ENCODE measurements at places on chromosomes 7 and 10.

GRCh38 chr10:72935361-72935760 lies 19.2 kb downstream of the PLA2G12B start:
- no peak for DNase-seq

DNA sequence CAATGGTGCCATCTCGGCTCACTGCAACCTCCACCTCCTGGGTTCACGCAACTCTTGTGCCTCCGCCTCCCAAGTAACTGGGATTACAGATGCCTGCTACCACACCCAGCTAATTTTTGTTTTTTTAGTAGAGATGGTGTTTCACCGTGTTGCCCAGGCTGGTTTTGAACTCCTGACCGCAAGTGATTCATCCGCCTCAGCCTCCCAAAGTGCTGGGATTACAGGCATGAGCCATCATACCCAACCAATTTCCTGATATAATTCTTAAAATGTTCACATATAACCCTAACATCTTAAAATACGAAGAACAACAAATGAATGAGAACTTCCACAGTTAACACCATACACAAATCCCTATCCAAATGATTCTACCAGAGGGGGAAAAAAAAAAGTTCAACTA lies 31.2 kb downstream of the BAIAP2L1 start:
- DNase-seq, result no peak

- no peak for DNase-seq
Measured at GRCh38 chr7:7862393-7862792, 106.2 kb upstream of the GLCCI1 start.

GRCh38 chr10:96017191-96017687 lies 26.1 kb upstream of the CCNJ start:
- DNase-seq, result no peak

DNA sequence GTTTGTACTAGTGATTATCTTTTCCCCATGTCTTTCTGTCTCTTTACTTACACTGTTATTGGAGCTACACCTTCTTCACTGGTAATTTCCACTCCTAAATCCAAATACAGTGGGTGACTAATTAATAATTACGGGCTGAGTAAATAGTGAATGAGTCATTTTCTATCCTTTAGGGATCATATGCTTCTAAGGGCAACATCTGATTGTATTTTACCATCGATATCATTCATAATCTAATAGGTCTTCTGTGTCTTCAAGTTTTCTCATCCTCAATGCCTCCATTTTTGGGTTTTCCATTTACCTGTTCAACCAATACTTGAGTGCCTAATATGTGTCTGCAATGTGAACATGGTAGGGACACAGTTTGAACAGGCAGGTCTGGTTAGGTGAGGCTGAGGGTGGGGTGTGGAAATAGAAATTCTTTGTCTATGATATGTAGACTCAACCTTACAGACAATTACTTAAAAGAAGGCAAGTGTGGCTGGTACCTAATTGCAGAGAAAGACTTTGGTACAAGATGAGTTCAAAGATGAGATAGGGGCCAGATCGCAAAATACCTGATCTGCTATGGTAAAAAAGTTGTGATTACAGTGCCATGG lies 5.9 kb upstream of the DHX32 start:
- no peak for DNase-seq

GRCh38 chr7:129875745-129876411 lies 76.9 kb downstream of the UBE2H start:
- DNase-seq, result no peak

- no peak for DNase-seq
Measured at GRCh38 chr10:86085686-86086085, 280.9 kb downstream of the GRID1 start.

DNA sequence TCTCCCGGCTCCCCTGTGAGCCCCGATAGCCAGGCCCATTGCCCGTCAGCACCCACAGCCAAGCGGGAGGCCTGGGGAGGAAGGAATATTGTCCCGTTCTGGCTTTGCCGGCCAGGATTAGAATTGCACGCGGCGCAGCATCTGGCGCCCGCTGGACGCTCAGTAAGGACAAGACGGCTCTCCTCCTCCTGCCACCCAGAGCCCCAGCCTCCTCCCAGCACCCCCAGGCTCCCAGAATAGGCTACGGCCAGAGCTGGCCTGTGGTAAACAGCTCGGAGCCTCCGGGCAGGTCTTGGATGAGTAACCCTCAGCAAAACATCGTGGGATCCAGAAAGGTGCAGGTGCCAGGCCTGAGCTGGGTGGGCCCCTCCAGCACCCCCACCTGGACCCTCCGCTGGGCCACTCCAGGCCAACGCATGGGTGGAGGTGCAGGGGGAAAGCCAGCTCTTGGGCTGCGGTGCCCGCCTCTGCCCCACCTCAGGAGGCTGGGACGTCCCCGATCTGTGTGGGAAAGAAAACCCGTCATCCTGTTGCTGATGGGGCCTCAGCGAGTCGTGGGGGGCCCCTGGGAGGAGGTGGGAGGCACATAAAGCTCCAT lies 5.8 kb upstream of the FAM20C start:
- no peak for DNase-seq

GRCh38 chr7:45158471-45158870 lies 880 bp downstream of the RAMP3 start:
- no peak for DNase-seq

GRCh38 chr7:82789883-82790609 lies 346.5 kb upstream of the CACNA2D1 start:
- no peak for DNase-seq

DNA sequence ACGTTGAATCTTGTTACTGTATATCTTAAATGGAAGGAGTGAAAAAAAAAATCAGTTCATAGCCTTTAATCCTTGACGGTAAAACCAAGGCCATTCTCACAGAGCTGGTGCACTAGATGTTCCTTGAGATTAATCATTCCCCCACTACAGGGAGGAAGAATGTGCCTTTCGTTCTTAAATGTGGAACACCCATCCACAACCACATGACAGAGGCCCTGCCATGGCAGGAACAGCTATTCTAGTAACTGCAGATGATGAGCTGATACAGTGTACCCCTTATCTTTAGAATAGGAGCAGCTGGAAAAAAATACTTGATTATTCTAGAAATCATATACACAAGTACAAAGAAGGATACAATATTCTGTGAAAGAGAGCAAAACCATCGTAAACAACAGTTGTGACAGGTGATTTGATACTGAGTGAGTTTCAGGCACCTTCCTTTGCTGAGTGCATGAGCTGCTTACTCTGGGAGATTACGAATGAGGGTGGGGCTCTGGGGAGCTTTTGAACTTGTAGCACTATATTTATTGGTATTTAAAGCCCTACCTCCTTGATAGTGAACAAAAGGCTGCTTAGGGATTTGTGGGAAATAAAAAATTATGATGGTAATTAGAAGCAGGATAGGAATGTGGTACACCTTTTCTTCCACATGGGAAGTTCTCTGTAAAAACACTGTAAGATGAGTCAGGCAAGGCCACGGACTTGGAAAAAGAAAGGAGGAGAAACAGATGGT lies 244.4 kb upstream of the SLC26A5 start:
- no peak for DNase-seq

DNA sequence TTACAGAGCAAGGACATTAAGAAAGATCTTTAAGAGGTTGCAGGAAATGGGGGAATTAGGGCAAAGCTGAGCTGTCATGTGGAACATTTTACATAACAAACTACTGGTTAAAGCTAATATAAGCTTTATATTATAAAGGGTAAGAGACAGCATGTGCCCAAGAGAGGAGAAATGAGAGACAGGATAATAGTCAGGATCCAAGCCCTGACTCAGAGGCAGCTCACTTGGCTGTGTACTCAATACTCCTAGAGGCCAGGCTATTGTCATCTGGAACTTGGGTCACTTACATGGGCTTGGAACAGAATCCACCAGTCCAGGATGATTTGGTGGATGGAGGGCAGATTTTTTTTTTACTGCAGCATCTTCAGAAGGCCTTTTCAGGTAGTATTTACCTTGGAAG lies 418.6 kb upstream of the ZMIZ1 start:
- no peak for DNase-seq

DNA sequence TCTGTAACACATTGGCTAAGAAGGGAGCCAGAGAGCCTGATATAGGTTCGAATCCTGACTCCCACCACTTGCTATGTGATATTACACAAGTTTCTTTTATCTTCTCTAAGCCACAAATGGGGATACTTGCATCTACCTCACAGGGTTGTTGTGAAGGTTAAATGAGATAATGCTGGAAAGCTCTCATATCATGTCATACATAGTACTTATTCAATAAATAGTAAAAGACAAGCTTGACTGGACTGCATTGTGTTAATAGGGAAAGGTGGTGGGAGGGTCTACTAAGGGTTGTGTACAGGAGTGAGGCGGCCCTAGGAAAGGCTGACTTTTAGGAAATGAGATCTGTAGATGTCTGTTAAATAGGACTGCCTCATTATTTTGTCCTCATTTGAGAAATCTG lies 35.8 kb upstream of the DNMBP start:
- no peak for DNase-seq

DNA sequence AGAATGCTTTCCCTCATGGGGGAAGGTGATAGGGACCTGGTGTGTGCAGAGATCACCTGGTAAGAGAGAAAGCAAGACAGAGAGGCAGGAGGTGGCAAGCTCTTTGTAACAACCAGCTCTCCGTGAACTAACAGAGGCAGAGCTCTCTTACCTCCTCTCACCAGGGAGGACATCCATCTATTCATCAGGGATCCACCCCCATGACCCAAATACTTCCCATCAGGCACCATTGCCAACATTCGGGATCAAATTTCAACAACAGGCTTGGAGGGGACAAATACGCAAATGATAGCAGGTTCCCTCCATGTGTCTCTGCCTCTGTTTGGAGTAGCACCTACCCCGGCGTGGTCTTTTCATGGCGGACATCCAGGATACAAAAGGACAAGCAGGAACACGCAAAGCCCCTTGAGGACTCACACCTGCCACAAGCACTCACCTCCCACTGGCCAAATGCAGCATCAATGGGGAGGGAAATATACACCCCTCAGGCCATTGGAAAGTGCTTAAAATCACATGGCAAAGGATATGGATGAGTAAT lies 431.2 kb upstream of the AUTS2 start:
- DNase-seq, result no peak

DNA sequence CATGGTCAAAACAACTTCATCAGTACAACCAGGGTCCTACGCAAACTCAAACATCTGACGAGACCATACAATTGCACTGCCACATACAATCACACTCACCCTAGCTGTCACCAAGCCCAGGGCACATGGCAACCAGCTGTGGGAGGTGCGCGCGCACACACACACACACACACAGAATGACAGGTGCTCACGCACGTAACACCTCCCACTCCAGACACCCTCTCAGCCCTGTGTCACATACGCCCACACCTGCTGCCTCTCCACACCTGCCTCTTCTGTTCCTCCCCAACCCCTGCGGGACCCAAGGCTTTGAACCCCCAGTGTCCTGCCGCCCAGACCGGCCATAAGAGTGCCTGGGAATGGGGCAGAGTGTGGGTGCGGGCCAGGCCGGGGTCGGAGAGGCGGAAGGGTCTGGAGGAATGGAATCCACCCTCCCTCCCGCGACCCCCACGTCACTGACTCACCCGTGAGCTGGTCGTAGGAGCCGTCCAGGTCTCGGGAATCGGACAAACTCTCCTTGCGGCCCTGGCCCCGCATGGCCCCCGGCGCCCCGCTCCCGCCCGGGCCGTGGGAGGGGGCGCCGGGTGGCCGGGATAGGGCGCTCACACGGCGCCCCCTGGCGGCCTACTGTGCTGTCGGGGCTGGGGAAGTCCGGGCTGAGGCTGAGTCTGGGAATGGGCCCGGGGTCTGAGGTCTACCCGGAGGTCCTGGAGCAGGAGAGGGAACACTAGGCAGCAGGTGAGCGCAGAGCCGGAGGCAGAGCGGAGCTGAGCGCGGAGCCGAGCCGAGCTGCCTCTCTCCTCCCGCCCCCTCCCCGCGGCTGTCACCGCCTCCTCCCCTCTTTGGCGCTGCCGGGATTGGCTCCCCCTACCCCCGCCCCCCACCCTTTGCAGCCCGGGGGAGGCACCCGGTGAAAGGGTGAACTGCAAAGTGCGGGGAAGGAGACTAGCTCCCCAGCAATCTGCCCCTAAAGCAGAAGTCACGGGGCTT lies at the start of gene KCNIP2:
Gene KCNIP2 (minus strand): TSS at position 769 of the 990 bp plus-strand sequence. CDS start 232 bp downstream, at position 537.
- DNase-seq, result no peak

DNA sequence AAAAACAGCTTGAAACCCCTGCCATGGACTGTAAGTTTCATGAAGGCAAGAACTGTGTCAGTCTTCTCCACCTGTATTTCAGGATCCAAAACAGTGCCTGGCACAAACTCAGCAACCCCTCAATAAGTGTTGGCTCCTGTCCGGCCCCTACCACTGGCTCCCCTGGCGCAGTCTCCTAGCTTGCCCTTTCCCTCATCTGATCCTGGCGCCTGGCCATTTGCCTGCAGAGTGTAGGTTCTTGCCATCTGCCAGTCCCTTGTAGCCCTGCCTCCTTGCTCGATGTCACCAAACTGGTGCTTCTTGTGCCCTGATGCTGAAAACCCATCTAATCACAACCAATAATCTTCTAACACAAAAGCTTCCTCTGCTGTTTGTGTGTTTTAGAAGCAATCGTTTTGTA lies 60.4 kb downstream of the LGI1 start:
- no peak for DNase-seq

DNA sequence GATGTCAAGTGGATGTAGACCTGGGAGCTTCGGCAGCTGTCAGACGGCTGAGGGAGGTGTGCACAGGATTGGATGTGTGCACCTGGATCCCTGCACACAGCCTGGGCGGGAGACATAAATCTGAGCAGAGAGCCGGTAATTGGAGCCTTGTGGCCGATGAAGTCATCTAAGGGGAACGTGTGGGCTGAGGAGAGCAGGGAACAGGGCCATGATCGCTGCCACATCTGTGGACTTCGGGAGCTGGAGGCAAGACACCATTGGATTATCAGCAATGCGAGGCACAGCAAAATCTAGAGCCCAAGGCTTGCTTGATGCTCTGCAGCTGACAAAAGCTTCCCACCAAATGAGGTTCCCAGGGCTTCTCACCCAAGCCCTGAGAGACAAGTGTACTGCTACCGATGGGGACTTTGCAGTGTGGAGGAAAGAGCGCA lies 147.7 kb downstream of the PTPN20 start:
- no peak for DNase-seq

- DNase-seq, result no peak
Measured at GRCh38 chr10:75145590-75145989, 34.1 kb downstream of the SAMD8 start.

DNA sequence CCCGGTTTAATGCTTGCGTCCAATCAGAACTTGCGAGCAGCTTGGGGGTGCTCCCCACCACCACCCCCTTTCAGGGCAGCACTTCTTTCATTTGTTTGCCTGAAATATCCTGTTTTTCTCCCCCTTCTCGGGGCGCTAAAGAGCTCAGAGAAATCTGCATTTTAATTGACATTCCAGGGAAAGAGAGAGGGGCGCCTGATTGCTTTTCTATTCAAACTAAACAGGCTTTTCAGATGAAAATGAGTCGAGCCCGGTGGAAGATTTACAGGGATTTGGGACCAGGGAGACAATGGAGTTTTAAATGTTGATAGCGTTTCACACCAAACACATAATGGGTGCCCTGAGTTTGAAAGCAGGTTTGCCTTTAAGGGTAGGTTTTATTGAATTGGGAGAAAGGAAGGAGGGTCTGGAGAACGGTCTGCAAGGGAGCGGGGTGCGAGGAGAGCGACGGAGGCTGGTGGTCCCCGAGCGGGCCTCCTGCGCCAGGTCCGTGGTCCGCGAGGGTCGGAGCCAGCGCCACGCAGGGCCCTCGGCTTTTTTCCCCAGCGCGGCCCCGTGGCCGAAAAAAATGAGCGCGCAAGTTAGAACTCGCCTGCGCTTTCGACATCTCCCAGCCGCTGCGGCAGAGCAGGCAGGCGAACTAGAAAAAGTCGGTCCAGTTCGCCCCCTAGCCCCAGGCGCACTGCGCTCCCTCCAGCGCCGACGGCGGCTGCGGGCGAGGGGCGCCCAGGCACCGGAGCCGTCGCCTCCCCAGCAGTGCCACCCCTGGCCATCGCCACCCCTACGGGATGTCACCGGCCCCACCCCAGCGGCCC lies 1.3 kb downstream of the FGFR2 start:
- DNase-seq, result no peak

Measured in cortex of kidney (tissue), 1 donor.